ENCODE measurements at places on chromosomes 3 and 15. TPM values are rescaled to one million over a fixed set of nuclear protein-coding genes. Genes with fewer than 3 reads are reported as not detected.
A peak's percentile ranks its signal among the peaks of the same experiment; 100 is the strongest.

- H3K36me3 ChIP-seq, result peaks cover 19% of the 10 kb centered on the region
- no peak for DNase-seq
- H3K4me1 ChIP-seq, result peaks cover 13% of the 10 kb centered on the region
- no peak overlapping the region for H3K27ac ChIP-seq
- no peak overlapping the region for H3K4me3 ChIP-seq
These were observed 889.8 kb upstream of the NR2F2 start for GRCh38 chr15:95440712-95441111.

Gene FAM162A
- total RNA-seq, result 78.0 TPM

Gene SLC35G2
- total RNA-seq, result not detected

- no peaks in the 10 kb centered on the region for H3K36me3 ChIP-seq
- no peak overlapping the region for H3K27ac ChIP-seq
- peaks cover 10% of the 10 kb centered on the region for H3K27me3 ChIP-seq
- no peak overlapping the region for H3K4me3 ChIP-seq
- no peak for DNase-seq
- H3K4me1 ChIP-seq, result no peaks in the 10 kb centered on the region
These were observed 305.4 kb upstream of the ROPN1 start for GRCh38 chr3:124297062-124297980.

GRCh38 chr3:55146216-55146615 is 218.4 kb upstream of the LRTM1 start:
- H3K4me1 ChIP-seq, result no peaks in the 10 kb centered on the region
- H3K36me3 ChIP-seq, result no peaks in the 10 kb centered on the region
- no peak overlapping the region for H3K4me3 ChIP-seq
- no peak for DNase-seq
- H3K27me3 ChIP-seq, result no peaks in the 10 kb centered on the region

GRCh38 chr3:11619946-11620652 is 23.6 kb downstream of the VGLL4 start:
- no peak overlapping the region for H3K4me3 ChIP-seq
- peak overlapping the region; percentile 4 for H3K27ac ChIP-seq
- peaks cover 27% of the 10 kb centered on the region for H3K36me3 ChIP-seq
- DNase-seq, result no peak
- H3K27me3 ChIP-seq, result no peaks in the 10 kb centered on the region
